ENCODE measurements at places on chromosomes 2 and 18. TPM values are rescaled to one million over a fixed set of nuclear protein-coding genes. Genes with fewer than 3 reads are reported as not detected.

ANKRD30B gene
- polyA plus RNA-seq: not detected

ATG9A gene
- 25.0 TPM for polyA plus RNA-seq

IL36RN gene
- 0.50 TPM for polyA plus RNA-seq

LIMS4 gene
- polyA plus RNA-seq: 0.10 TPM

DIPK1C gene
- not detected for polyA plus RNA-seq

SLC9A4 gene
- polyA plus RNA-seq: not detected

RPRM gene
- polyA plus RNA-seq: not detected

UCN gene
- 0.50 TPM for polyA plus RNA-seq

TTR gene
- not detected for polyA plus RNA-seq

POTEJ gene
- polyA plus RNA-seq: not detected

CABYR gene
- polyA plus RNA-seq: 6.8 TPM

TRIM54 gene
- polyA plus RNA-seq: not detected

SKOR2 gene
- not detected for polyA plus RNA-seq

UGT1A10 gene
- 0.35 TPM for polyA plus RNA-seq

MROH2A gene
- polyA plus RNA-seq: 0.11 TPM

MTX2 gene
- polyA plus RNA-seq: 58.5 TPM

COLEC11 gene
- not detected for polyA plus RNA-seq

TUBB8B gene
- 0.46 TPM for polyA plus RNA-seq

HOXD9 gene
- 0.21 TPM for polyA plus RNA-seq

HES6 gene
- 5.4 TPM for polyA plus RNA-seq
